Natural killer cell treated with Interleukin-12 subunit alpha and Interleukin-12 subunit beta and Interleukin-15 and Interleukin-18, amount 100 ng/mL, for 72 hours (primary cell): ENCODE measurements at places on chromosomes 12 and 14. TPM values are rescaled to one million over a fixed set of nuclear protein-coding genes. Genes with fewer than 3 reads are reported as not detected.

- no peak for DNase-seq
These were observed 356.2 kb downstream of the NELL2 start for GRCh38 chr12:44519931-44520330.

BCL2L14 gene
- total RNA-seq = 0.61 TPM

- DNase-seq = no peak
These were observed 328.4 kb downstream of the DUSP6 start for GRCh38 chr12:89023936-89024335.

- no peak for DNase-seq
These were observed 20.6 kb downstream of the E2F7 start for GRCh38 chr12:77044721-77045120.

SYCP3 gene
- total RNA-seq = 2.9 TPM

WDHD1 gene
- 51.3 TPM for total RNA-seq

DNA sequence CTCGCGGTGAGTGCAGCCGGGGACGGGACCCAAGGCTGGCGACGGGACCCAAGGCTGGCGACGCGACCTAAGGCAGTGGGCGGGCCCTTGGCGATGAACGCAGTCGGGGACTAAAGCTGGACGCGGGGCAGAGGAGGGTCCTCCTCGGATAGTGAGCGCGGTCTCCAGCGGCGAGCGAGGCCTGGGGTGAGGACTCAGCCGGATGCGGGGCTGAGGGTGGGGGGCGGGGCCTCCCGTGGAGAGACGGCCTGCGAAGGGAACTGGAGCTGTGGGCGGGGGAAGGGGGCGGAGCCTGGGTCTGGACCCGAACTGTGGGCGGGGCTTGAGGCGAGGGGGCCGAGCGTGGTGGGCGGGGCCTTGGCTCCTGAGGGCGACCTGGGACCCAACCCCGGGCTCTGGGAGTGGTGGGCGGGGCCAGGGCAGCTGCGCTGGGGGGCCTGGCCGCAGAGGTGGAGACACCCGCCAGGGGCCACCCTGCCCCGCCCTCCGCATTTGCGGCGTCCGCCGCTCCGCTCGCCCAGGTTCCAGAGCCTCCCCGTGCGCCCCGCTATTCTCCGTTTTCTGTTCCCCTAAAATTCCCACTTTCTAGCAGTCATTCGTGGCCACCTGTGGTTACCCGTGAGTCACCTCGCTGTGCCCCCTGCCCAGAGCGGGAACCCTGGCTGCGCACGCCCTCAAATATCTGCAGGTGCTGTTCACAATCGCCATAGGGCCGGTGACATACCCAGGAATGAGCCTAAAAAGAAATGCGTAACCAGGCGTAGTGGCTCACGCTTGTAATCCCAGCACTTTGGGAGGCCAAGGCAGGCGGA is 508 bp upstream of the BRF1 start:
- DNase-seq = peak; percentile 99

DNA sequence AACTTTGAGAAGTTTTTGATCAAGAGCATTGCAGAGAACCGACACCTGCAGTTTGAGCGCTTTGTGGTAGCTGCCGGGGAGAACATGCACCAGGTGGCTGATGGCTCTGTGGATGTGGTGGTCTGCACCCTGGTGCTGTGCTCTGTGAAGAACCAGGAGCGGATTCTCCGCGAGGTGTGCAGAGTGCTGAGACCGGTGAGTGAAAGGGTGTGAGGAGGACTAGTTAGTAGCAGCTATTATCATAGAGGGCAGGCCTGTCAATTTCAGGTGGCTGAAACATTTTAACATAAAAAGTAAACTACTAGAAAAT is 27.0 kb upstream of the HIGD1C start:
- DNase-seq = no peak

- DNase-seq = no peak
These were observed 20.1 kb upstream of the FGD4 start for GRCh38 chr12:32379213-32379612.

GRCh38 chr14:93040443-93040842 is 75.3 kb downstream of the ITPK1 start:
- DNase-seq = no peak

R3HDM2 gene
- 57.2 TPM for total RNA-seq

- DNase-seq = no peak
These were observed 448.6 kb downstream of the RAD51B start for GRCh38 chr14:68268197-68268596.

HOXC6 gene
- not detected for total RNA-seq

- DNase-seq = no peak
These were observed 143.4 kb upstream of the ARHGAP5 start for GRCh38 chr14:31933716-31934115.

DNA sequence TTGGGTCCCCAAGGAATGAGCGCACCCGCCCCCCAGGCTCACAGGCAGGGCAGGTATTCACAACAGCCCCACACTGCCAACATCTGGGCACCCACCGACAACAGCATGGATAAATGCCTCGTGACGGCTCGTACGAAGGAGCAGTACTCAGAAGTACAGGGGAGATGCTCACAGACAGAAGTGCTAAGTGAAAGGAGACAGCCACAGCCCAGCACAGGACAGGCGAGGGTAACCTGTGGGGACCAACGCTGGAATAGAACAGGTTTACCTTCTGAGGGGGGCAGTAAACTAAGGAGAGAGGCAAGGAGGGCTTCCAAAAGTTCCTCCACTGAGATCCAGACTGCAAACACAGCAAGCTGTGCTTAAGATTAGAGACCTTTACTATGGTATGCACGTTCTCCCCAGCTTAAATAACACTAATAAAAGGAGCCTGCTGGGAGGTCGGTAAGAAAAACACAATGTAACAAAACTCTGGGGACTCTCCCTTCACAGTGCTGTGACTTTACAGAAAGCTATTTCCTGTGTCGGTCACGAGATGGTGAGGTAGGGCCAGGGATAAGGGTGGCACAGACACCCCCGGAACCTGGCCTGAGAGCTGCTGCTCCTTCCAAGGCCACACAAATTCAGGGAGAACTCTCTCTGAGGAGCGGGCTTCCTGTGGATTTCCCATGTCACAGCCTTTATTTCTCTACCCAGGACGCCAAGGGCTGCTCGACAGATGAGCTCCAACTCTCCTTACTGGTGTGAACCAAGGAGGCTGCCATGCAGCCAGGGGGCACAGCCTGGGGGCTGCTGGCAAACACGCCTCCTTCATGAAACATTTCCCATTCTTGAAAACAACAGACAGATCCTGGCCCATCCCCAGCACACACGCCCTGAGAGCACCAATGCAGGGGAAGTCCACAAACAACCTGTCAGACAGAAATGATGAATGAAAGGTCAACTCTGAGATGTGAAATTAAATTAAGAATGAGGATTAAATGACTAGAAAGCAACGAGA is 26.3 kb downstream of the SLC15A4 start:
- DNase-seq = no peak

DNA sequence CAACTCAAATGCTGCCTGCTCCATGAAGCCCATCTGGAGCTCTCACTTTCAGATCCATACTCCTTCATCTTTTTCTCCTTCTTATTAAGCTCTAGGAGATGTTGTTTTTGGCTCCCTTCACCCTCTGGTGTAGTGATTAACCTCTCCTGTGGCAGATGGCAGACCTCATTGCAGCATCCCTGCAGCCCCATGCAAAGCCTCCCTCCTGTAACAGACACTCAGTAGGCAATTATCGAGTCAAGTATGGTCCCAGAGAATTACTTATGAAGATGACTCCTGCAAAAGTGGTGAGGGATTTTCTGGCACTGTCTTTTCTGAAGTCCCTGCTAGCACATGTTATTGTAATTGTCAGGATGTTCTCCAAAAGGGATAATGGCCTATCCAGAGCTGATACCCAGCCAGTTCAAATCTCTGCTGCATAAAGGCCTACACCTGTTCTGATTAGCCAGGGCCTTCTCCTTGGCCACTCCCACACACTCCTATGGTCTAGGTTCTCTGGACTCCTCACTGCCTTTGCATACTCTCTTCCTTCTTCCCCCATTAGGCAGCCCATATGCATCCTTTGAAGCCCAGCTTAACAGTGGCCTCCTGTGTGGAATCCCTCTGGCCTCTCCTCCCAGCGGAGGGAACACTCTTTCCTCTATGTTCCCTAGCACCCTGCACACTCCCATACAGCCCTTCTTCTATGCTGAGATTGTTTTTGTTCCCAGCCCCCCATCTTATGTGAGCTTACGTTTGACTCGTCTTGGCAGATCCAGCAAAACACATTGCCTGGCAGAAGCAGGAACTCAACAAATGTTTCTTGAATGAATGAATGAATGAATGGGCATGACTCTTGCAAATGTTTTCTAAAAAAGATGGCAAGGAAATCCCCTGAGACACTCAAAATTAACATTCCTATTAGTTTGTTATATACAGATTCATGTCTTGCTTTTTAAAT is 43.9 kb upstream of the MDM1 start:
- DNase-seq = no peak

DNA sequence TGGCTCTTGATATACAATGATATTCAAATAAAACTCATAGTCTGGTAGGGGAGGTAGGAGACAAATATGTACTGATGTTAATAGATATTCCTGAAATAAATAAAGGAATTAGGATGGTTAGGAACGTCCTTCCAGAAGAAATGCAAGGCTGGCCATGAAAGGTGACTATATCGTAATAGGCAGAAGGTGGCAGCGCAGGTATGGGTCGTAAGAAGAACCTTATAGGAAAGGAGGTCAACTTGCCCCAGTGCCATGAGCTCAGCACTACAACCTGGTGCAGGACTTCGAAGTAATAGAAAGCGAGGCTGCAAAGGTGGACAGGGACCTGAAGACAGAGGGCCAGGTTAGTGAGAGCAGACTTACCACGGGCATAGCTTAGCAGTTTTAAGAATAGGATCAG is 55.3 kb upstream of the FGD4 start:
- DNase-seq = no peak

- DNase-seq = no peak
These were observed 42.1 kb downstream of the MAP1LC3B2 start for GRCh38 chr12:116600959-116601918.

DNA sequence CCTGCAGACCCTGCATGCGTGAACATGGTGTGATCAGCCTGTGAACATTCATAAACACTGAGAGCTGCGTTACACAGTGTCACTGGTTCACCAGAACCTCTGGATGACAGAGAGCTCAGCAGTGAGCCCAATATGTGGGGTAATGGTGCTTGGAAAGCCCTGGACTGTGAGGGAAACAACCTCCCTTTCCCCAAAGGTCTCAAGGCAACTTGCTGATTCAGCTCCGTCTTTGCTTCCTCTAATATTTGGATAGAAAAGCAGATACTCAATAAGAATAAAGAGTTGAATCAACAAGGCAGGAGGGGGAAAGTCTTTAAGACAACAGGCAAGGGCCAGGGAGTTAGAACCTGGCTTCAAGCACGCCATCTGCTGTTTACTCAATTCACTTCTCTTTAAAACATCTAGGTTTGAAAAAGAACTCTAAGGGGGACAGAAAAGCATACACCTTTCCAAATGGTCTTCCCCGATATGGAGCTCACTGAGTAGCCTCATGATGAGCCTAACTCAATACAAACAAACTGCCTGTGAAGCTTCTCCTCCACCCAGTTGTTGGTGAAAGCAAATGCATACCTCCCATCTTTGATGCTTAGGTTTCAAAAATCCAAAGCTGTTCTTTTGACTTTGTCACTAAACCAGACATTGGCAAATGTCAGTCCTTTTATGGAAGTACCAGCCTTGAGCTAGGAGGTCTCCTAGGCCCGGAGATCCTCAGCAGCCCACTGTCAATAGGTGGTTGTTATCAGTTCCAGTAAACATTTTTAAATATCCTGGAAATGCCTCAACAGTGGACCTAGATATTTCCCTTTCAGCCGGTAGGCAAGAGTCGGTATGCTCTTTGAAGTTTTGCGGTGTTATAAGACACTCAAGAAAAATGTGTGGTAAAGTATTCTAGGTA is 76.1 kb downstream of the SAMD4A start:
- DNase-seq = no peak

TDRD9 gene
- 2.1 TPM for total RNA-seq

GRCh38 chr12:23043646-23044045 is 418.7 kb downstream of the ETNK1 start:
- DNase-seq = no peak

DNA sequence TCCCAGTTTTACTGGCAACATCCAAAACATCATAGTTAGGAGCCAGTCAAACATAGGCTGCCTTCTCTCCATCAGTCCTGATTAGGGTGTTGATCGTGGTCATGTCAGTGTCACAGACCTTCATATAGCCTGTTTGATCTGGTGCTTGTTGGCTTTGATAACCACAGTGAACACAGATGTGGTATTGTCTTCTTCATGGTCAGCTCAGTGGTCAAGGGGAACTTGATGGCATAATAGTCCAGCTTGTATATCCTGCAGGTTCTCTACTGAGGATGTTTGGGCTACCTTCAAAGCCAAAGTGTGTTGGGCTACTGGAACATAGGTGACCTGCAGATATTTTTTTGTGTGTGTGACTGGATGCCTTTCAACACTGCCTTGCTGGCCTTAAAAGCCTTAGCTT is 21.7 kb downstream of the PRORP start:
- no peak for DNase-seq

SLC38A6 gene
- 9.1 TPM for total RNA-seq

DNA sequence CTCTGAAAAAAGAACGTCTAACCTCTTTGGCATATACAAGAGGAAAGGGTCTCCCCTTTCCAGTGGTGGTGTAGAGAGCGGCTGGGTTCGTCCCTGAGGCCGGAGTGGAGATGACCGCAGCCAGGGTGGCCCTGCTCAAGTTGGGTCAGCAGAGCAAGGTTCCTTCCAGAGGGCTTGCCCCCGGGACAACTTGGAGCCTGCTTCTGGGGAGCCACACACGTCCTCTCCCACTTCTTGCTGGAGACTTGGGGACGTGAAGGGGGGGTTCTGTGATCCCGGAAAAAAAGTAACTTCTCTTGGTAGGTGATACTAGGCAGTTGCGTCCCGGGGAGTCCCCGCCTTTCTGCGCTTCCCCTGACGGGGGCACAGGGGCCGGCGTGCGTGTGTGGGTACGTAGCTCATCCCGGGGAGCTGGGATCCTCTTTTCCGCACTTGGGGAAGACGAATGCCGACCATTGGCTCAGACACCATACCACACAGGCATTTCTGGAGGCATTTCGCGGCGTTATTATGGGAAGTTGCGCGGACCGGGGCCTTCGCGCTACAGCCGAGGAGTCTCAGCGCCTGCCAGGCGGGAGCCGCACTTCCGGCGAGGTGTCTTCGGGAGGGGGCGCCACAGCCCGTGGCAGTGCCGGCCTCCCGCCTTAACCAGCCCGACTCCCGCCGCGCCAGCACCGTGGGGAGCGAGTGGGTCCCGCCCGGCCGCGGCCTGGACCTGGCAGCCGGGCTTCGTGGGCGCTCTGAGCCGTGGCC is 14.8 kb upstream of the PAX9 start:
- DNase-seq = no peak
